Stimulated activated CD4-positive, alpha-beta T cell treated with anti-CD3 and anti-CD28 coated beads, Interleukin-2, amount 100 ng/mL, for 24 hours (primary cell): ENCODE measurements at places on chromosomes 1 and 21.
A peak's percentile ranks its signal among the peaks of the same experiment; 100 is the strongest.

- DNase-seq: peak; percentile 90
These were observed 20.3 kb downstream of the NEK2 start for GRCh38 chr1:211654838-211655787.

DNA sequence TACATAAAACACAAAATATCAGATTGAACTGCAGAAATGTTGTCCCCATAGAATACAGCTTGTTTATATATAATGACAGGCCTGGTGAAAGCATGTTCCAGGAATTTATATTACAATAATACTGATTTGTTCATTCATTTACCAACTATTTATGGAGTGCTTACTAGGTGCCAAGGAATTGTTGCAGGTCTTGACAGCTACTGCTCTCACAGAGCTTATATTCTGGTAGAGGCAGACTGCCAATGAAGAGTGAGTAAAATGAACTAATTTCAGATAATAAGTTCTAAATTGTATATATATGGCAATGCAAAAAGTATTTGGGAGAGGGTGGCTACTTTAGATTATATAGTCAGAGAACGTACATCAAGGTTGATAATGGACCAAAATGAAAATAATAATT is 152.0 kb downstream of the COQ8A start:
- no peak for DNase-seq

- peak; percentile 0 for DNase-seq
These were observed 13.3 kb upstream of the SAMD11 start for GRCh38 chr1:910311-910880.

GRCh38 chr1:61851849-61852669 is 109.8 kb downstream of the PATJ start:
- DNase-seq: no peak

- no peak for DNase-seq
These were observed 31.4 kb downstream of the SLC44A3 start for GRCh38 chr1:94851571-94851970.

DNA sequence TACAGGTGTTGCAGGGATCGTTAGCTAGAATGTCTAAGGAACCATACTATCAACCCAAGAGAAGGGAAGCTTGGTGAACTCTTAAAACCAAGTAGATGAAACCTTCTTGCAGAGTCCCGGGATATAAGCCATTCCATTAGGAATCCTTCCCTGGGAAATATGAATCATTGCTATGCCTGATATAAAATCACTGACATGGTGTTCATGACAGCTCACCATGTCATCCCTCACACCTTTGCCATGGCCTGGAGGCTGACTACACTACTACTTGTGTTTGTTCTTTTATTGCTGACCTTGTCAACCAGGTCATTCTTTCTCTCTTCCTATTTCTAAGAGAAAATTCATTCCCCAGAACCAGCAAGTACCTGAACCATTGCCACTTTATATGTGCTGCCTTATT is 12.1 kb downstream of the ST6GALNAC3 start:
- no peak for DNase-seq

- DNase-seq: no peak
These were observed 5.3 kb upstream of the ADAMTS5 start for GRCh38 chr21:26972192-26972591.

DNA sequence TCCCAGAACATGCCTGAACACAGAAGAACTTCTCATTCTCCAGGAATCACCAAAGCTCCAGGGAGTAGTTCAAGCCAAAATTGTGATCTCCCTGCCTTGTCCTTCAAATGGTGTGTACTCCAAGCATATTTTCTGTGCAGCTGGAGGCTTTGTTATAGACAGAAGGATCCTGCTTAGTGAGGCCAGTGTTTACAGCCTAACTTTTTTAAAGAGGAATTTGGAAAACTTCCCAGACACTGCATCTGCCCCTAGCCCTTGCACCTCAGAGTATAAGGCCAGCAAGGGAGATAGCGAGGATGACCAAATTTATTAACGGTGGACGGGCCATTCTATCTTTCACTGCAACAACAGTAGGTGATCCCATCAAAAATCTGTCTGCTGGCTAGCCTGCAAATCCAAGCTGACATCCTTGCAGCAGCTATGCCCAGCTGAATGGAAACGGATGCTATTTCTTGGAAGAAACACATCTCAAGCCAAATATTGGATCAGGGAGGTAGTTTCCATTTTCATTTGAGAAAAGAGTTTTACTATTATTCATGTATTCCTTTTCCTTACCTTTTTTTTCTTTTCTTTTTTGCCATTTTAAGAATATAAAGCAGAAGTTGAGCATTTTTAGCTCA is 249.8 kb downstream of the USH2A start:
- DNase-seq: no peak

- no peak for DNase-seq
These were observed 5.9 kb downstream of the MTFR1L start for GRCh38 chr1:25825605-25826004.

DNA sequence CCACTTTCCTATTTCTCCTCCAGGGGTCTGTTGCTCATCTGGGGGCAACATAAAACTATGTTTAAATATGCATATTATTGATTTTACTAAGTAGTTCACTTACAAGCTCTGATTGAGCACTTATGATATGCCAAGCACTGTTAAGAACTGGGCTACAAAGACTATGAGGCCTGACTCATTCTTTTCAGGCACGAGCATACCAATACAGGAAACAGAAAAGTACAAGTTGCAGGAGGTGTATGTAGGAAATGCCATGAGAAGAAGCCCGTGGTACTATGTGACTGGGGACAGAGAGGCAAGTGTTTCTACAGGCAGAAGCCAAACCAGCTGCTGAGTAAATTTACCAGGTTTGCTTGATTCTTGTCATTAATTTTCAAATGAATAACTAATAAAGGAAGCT is 120.4 kb upstream of the PTGFR start:
- DNase-seq: no peak

- DNase-seq: no peak
These were observed 5.5 kb downstream of the THBS3 start for GRCh38 chr1:155202198-155202597.

DNA sequence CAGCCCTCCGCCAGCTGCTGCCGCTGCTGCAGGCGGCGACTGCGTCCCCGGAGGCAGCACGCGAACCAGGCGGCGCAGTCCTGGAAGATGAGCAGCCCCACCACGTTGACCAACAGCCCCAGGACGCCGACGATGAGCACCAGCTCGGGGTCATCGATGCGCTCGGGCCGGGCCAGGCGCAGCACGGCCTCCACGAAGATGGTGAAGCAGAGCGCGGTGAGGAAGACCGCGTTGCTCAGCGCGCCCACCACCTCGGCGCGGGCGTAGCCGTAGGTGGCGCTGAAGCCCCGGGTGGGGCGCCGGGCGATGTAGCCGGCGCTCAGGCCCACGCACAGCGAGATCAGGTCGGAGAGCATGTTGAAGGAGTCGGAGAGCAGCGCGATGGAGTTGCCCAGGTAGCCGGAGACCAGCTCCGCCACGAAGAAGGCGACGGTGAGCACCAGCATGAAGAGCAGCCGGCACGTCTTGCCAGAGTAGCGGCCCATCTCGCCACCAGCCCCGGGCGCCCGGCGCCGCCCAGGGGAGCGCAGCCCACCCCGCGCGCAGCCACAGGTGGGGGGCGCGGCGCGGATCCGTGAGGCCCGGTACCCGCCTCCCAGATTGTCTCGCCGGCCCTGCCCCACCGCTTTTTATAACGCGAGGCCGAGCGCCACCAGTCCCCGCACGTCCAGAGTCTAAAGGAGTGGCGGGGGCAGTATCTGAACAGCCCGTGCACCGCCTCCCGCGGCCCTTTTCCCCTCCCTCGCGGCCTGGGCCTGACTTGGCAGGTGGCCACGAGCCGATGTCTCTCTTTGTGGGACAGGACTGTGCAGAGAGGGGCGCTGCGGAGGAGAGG is at the start of gene SLC30A10:
Gene SLC30A10, minus strand, starts transcription at position 602 of the 835 bp plus-strand sequence. Its CDS starts 117 bp downstream, at position 485.
- peak; percentile 8 for DNase-seq

- DNase-seq: no peak
These were observed 51.0 kb downstream of the XCL1 start for GRCh38 chr1:168627370-168627769.

DNA sequence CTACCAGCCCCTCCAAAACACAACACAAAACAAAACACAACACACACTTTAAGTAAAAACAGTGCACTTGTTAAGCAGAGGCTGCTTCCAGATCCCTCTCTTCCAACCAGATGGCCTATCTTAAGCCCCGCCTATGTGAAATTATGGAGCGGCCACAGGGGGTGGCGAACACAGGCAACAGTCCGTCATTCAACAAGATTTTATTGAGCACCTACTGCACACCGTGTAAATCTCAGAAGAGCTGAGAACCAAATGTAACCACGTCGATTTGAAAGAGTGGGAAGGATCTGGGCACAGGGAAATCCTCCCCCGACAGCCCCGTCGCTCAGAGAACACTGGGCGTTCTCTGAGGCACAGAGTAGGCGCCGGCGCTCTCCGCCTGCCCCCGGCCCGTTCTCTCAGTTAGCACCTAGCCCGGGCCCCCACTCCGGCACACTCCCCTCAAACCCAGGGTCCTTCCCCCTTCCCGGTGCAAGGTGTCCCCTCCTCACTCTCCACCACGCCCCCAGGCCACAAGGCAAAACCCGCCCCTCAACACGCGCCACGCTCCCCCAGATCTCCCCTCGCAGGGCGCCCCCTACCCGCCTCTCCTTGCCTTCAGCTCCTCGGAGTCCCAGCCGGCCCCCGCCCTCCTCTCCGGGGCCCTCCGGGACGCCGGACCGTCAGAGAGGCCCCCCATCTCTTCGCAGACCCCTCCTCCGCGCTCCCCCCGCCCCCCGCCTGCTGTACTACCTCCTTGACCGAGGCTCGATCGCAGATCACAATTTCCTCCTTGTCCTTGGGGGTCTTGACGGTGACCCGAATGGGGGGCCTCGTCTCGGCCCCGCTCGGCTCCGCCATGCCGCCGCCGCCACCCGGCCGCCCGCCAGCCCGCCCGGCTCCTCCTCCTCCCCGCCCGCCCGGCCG is 483 bp downstream of the UBQLN4 start:
- peak; percentile 76 for DNase-seq

- DNase-seq: no peak
These were observed 133.4 kb downstream of the NEK7 start for GRCh38 chr1:198290089-198290683.

DNA sequence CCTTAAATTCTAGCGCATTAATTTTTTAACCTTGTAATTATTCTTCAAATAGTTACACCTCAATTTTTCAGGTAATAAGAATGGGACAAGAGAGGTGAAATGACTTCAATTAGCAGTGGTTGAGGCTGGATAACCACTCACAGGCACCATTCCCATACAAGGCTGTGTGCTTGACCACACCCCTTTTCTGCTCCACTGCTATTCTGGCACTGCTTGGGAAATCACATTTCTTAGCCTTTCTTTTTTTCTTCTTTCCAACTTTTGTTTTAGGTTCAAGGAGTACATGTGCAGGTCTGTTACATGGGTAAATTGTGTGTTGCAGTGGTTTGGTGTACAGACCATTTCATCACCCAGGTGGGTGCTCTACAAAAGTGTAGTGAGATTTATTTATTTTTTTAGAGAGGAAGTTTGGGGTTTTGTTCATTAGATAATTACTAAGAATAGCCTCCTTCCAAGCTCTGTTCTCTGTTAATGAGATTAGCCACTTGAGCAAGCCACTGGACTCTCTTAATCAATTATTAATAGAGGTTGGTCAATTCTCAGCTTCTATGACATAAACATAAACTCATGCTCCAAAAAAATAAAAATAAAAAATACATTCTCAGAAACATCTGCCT is 14.4 kb downstream of the ILDR2 start:
- no peak for DNase-seq

GRCh38 chr1:228695015-228695955 is 40.0 kb upstream of the RHOU start:
- DNase-seq: no peak

GRCh38 chr1:207051191-207051943 is at the start of gene YOD1:
TSS of gene YOD1 (minus strand) at chr1:207051208. CDS start at chr1:207051030, 178 bp downstream.
- no peak for DNase-seq

- no peak for DNase-seq
These were observed 176.5 kb upstream of the PLXNA2 start for GRCh38 chr1:208420696-208421095.

GRCh38 chr1:147626291-147626690 is 44.0 kb downstream of the ACP6 start:
- DNase-seq: no peak

GRCh38 chr1:167784876-167785550 is 63.2 kb downstream of the MPZL1 start:
- no peak for DNase-seq

- DNase-seq: no peak
These were observed 936 bp downstream of the PAQR6 start for GRCh38 chr1:156246781-156247459.

DNA sequence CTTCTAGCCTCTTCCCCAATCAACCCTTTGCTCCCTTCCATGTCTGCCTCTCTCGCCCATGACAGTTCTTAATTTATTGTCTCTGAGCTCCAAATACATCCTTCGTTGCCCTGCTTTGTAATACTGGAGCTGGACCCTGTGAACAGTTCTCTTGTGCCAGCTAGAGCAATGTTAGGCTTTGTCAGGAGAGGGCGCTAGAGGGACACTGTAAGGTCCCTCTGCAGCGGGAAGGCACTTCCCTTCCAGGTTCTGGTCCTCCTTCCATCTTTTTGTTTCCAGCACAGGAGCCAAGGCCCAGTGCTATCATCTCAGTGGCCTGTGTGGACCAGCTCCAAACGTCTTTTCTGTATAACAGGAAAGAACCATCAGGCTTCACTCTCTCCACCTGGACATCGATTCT is 95.9 kb downstream of the PTPRU start:
- no peak for DNase-seq

DNA sequence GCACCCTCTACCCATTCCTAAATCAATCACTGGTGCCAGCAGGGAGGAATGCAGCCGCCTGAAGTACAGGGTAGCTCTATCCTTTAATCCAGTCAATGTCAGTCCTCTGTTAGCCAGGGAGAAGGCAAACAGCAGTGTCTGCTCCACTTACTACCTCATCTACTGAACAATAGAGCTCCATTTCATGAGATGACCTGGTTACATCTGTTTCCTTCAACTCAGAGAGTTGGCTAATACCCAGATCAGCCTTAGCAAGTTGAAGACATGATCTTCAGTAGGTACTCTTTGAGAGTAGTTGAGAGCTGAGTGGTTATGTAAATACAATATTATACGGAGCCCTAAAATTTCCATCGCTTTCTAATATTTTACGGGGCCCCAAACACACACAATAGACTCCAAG is 46.1 kb upstream of the CD34 start:
- DNase-seq: no peak

DNA sequence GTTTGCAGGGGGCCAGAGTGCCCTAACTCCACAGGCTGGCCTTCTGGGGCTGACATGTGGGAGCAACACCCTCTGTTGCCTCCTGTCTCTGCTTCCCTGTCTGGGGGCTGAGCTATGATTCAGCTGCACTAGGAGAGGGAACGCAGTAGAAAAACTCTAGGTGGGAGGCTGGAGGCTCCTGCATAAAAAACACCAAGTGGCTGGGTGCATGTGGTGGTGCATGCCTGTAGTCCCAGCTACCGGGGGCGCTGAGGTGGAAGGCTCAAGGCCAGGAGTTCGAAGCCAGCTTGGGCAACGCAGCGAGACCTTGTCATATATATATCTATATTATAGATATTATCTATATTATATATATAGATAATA is 5.6 kb downstream of the KIF17 start:
- no peak for DNase-seq

DNA sequence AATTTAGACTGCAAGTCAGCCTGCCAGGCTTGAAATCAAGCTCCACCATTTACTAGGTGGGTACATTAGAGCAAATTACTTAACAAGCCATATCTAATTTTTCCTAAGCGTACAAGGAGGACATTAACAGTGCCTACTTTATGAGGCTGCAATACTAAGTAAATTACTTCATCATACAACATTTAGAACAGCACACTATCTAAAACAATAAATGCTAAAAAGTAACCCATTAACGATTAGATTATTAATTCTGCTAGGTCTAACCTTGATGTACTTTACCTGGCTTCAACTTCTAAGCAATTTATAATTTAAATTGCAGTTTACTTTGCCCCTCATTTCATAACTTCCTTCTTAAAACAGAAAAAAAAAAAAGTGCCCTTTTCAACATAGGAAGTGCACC is 1155.6 kb upstream of the NCAM2 start:
- no peak for DNase-seq
